ENCODE measurements at places on chromosomes 11 and 22.

DNA sequence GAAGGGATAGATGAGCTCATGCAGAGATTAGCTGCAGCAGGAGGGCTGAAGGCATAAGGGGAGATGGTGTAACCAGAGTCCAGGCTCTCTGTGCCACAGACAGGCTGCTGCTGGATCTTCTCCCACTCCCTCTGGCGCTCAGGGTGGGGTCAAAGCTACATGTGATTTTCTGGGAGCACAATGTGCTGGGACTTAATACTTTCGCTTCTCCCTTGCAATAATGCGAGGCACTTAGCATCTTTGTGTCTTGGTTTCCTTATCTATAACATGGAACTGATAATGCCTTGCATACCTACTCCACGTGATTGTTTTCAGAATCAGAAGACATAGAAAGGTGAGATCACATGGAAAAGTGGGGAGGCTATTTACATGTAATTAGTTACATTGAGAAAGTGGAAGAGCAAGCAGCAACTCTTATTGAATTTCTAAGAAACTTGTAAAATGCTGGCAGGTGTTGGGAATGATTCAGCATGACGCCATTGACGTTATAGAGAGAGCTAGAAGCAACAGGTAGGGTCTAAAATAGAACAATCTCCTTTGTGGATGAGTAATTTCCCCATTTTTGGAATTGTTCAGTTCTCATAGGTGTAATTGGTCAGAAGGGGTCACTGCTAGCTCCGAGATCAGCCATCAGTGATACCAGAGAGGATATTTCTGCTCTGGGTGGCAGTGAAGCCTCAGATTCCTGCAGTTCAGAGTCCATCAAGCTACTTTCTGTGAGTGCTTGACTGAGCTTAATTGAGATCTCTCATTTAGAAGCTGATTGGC lies 8.2 kb upstream of the OR9I1 start:
- DNase-seq = no peak

DNA sequence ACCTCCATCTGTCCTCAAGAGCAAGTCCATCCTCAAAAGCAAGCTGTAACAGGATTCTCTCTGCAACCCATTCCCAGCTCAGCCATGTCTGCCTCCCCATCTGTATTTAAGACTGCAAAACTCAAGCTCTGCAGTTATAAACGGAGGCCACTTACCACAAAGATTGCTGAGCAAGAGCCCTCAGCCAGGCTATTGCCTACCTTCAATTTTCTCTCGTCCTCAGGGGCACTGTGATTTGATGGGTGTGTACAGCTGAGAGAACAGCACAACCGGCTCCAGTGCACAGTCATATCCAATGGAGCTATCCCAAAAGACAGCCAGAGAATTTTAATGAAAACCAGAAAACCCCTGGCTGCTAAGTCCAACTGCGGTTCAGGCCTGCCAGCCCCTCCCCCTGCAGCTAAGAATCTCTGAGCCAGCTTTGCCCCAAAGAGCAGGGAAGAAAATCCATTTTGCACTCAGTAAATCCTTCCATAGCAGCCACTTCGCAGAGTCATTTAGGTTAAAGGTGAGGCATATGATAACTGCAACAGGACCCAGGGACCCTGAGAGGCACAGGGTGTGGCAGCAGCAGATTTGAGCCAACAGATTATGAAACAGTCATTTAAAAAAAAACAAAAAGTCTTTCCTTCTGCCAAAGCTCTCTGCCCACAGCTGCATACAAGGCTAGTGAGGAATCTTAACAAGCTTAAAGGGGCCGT lies 37.6 kb downstream of the RAB30 start:
- peak; percentile 91 for DNase-seq

- no peak for DNase-seq
Measured at GRCh38 chr22:22230438-22230837, 14.1 kb upstream of the VPREB1 start.

DNA sequence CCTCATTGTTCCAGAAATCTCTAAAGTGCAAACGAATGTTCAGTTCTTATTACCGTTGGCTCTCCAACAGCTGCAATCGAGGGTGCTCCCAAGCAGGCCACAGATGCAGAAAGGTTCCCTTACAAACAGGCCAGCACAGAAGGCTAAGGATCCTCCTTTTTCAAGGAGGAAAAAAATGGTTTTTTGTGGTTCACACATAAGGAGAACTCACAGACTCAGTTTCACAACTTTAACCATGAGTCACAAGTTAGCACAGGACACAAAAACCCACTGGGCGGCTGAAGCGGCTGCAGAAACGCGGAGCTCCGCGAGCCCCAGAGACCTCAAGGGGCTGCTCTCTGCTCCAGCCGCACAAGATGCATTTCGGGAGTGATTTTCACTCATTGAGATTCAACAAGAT lies 98.2 kb upstream of the PRR5 start:
- no peak for DNase-seq

GRCh38 chr11:1854949-1855885 lies 2.3 kb downstream of the LSP1 start:
- DNase-seq = no peak

GRCh38 chr22:39013942-39014722 lies at the start of gene APOBEC3C:
APOBEC3C (plus strand) TSS chr22:39014257; CDS start chr22:39014363, 106 bp downstream.
- DNase-seq = peak; percentile 76

GRCh38 chr11:125404811-125405790 lies 91.0 kb downstream of the FEZ1 start:
- DNase-seq = no peak

DNA sequence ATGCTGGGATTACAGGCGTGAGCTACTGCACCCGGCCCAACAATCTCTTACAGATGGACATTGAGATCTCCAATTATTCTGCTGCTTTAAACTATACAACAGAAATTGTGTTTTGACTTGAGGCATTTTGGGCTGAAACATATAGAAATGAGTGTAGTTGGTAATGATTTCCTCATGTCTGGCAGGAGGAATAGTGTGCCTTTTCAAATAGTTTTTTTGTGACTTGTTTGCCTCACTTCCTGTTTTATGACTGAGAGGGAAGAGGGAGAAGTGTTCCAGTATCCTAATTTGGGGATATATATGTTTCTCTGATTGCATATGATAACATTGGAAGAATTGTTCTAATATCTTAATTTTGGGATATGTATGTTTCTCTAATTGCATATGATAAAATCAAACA lies 40.2 kb downstream of the EP300 start:
- DNase-seq = no peak

DNA sequence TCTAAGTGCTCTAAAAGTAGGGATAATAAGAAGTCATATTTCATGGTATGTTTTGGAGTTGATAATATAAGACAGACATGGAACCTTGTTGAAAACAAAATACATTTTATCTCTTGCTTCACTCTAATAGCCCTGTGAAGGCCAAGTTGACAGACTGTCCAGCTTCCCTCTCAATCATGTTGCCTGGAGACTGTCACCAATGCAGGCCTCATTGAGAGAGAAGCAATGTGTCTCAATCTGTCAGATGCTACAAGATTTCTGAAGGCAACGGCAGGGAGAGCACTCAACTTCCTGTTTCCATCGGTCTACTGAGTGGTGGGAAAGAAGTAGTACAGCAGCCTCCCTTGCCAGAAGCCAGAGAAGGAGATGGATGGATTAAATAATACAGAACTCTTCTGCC lies 23.6 kb upstream of the FJX1 start:
- DNase-seq = no peak

DNA sequence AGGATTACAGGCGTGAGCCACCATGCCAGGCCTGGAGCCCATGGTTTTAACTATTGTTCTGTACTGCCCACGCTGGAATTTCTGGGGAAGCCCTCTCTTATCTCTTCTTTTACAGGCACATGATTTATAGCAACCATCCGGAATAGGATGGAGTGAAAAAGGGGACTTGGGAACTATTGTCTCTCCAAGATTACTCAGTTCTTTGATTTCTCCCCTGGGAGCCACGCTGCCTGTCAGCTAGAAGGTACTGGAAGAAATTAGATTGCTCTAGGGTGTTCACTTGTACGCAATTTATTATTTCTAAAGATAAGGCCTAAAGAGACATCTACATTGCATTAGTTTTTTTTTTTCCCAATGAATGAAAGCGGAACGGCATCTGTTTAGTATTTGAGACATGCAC lies 65.6 kb upstream of the PTPRJ start:
- DNase-seq = no peak

DNA sequence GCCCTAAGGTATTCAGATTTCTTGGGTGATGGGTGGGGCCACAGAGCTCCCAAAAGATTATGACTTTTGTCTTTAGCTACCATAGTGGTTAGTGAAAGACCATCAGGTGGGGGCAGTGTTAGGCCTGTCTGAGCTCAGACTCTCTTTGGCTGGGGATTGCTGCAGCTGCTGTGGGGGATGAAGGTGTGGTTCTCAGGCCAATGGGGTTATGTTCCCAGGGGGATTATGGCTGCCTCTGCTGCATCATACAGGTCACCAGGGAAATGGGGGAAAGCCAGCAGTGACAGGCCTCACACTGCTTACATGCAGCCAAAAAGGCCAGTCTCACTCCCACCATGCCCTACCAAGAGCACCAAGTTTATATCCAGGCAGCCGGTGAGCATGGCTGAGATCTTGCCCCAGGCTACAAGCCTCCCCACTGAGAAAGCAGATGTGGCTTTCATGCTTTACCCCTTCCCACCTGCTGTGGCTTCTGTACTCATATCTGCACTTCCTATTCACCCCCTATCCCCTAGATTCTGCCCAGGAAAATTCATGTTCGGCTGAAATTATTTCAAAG lies 24.8 kb downstream of the CNTF start:
- no peak for DNase-seq

- no peak for DNase-seq
Measured at GRCh38 chr11:92439133-92439532, 214.5 kb downstream of the FAT3 start.

DNA sequence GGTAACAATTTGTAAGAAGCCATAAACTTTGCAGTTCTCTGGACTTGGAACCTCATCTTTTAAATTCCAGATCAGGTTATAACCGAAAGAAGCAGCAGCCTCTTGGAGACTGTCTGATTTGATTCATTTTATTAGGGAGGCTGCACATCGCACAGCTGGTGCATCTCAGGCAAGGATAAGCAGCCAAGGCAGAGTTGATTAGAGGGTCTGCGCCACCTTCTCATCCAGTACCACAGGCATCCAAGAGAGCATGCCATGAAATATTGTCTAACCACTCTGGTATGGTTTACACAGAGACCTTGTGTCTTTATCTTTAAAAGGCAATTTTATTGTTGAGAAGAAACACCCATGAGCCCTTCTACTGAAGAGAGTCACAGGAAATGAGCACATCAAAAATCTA lies 16.2 kb upstream of the CWF19L2 start:
- no peak for DNase-seq

- no peak for DNase-seq
Measured at GRCh38 chr22:48088926-48089536, 1326.6 kb downstream of the TBC1D22A start.

DNA sequence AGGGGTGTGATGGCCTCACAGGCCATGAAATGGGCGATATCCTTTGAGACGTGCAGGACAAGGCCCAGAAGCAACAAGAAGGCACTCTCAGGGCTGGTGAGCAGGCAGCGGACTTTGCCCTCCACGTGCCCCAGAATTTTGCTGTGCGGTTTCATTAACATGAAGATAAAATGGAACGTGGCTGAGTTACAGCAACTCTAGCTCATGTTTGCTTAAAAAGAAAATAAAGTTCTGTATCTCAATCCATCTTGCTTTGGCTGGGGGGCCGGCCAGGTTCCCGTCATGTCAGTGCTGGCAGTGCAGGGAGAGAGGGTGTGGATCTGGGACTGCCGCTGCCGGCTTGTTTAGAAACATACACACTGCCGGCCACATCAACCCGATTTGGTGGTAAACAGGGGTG lies 370.1 kb downstream of the OPCML start:
- no peak for DNase-seq

- no peak for DNase-seq
Measured at GRCh38 chr11:64970731-64971151, 1.2 kb downstream of the MAJIN start.

DNA sequence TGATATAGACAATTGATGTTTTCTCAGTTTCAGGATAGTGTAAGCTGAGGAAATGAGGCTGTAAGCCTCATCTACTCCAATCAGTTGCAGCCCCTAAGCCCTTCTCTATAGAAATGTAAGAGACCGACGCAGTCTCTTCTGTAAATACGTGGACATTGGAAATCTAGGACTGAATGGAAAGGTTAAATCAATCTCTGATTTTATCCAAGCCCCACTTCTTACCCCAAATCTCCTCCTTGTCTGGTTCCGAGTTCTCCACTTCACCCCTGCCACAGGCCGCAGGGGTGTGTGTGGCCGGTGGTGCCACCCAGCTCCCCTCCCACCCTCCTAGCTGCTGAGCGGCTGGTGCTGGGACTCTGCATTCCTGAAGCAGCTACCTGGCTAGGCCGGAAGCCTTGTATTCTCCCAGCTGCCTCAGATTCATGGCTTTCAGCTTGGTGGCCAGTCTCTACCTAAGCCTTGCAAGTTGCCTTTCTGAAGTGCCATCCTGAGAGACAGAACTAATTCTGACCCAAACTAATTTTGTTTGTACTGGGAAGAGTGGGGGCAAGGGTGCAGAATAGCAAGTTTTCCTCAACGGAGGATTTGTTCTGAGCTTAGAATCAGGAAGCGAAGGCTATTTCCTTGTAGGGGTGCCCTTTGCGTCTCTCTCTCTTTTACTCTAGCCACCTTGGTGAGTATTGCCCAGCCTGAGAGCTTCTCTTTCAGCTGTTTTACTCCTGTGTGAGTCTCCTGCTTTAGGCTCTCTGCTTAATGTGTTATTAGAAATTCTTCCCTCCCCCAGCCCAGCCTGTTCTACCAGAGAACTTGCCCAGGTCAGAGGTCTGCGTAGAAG lies 749 bp downstream of the VWA5A start:
- DNase-seq = no peak

DNA sequence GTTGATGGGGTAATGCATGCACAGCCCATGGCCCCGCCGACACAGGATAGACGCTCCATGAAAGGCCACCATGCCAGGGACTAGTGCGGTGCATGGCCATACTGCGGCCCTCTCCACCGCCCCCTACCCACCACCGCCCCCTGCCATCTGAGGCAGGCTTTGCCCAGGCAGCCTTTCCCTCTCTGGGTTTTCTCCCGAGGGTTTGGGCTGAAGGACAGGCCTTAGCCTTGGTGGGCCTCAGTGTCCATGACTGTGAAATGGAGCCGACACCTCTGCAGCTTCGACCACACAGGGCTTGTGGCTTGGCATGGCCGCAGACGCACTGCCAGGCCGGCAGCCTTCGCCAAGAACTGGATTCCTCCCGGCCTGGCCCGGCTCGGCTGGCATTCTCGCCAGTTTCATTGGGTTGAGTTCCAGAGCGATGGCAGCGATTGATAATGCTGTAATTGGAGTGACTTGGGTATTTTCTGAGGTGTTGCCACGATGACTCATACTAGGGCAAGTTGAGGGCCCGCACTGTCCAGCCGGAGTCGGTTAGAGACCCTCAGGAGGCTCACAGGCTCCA lies 111.3 kb downstream of the WNT7B start:
- no peak for DNase-seq

DNA sequence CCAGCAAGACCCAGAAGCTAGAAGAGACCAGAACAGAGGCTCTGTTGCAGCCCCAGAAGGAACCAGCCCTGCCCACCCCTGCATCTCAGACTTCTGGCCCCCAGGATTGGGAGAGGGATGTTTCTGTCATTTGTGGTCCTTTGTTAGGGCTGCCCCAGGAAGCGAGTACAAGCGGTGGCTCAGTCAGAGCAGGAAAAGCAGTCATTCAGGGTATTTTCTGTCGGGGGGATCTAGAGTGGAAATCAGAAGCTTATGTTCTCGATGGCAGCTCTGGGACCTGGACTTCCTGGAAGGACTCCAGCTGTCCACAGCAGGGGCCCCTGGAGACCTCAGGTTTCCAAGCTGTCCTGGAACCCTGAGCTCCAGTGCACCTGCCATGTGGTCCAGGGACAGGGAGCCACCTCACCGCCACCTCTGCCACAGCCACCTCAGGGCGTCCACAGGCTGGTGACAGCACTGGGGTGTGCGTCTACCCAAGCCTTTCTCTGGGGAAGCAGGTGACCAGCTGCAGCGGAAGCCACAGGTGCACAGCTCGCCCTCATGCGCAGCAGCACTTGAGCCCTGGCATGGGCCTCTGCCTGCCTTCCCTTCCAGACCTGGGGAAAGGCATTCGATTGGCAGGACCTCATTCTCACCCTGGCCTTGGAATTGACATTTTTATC lies 2.6 kb downstream of the KRTAP5-5 start:
- DNase-seq = no peak

All from AG09319 (cell line).